Fibroblast of lung (primary cell): ENCODE measurements at places on chromosomes 7 and 10. TPM values are rescaled to one million over a fixed set of nuclear protein-coding genes. Genes with fewer than 3 reads are reported as not detected.
A peak's percentile ranks its signal among the peaks of the same experiment; 100 is the strongest.

PKD2L1 gene
- total RNA-seq: not detected in 2 replicates

- H3K27me3 ChIP-seq: no peaks in the 10 kb centered on the region
- peak; percentile 21 for DNase-seq
Observed at GRCh38 chr10:43202224-43202656, 64.0 kb downstream of the CSGALNACT2 start.

DNA sequence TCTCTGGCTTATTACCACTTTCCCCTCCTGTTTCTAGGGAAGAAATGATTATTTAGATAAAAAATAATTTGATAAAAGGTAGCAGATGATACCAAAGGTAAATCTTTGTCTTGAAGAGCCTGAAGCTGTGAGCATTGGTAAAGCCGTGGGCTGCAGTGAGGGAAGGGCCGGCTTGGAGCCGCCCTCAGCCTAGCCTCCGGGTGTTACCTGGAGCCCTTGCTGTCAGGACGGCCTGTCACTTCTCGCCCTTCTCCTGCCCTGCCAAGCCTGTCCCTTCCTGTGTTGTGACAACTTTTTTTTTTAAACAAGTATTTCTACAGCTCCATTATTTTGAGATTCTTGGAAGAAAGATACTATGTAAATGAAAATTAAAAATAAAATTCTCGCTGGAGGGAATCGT is 7.0 kb downstream of the CUX1 start:
- H3K36me3 ChIP-seq: no peaks in the 10 kb centered on the region
- H3K27ac ChIP-seq: no peak overlapping the region
- no peak for DNase-seq
- no peaks in the 10 kb centered on the region for H3K4me1 ChIP-seq
- no peaks in the 10 kb centered on the region for H3K27me3 ChIP-seq

DDX56 gene
- 38.3 and 44.4 TPM in 2 replicates for total RNA-seq

GALNT17 gene
- total RNA-seq: under 0.01 and 0.26 TPM in 2 replicates

ANKRD7 gene
- total RNA-seq: 2.3 and 2.8 TPM in 2 replicates

ABCC2 gene
- total RNA-seq: 0.26 and 0.66 TPM in 2 replicates

DNA sequence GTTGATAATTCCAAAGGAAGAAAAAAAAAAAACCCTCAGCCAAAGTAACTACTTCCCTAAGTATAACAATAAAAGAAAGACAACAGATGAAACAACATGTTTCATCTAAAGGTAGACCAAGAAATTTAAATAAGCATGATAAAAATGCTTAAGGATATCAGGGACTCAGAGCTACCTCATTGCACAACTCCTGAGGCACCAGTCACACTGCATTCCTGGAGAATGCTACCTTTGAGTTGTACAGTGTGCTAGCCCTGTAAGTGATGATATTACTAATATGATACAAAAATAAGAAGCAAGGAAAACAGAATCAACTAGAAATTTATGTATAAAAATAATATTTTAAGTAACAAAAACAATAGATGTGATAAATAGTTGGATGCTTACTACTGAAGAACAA is 29.5 kb upstream of the C7orf33 start:
- no peaks in the 10 kb centered on the region for H3K36me3 ChIP-seq
- H3K4me1 ChIP-seq: no peaks in the 10 kb centered on the region
- no peak for DNase-seq
- no peaks in the 10 kb centered on the region for H3K27me3 ChIP-seq
- H3K27ac ChIP-seq: no peak overlapping the region

MRPS16 gene
- 58.3 and 62.3 TPM in 2 replicates for total RNA-seq

DNA sequence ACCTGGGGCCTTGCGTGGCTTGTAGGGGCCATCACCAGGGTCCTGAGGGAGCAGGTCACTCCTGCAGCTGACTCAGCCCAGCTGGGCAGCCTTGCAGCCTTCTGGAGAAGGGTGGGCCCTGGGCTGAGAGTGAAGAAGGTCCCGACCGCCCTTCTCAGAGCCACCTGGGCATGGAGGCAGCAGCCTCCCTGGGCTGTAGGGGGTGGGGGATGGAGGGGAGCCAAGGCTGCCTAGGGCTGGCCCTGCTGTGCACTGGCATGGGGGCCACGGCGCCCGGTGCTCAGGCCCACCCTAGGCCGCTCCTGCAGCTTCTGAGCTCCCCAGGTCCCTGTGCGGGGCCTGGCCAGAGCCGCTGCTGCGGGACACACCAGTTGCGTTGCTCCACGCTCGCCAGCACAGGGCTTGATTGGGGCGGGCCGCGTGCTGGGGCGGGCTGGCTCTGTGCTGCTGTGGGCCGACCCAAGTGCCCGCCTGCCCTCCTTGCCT is 63.6 kb upstream of the NKX6-2 start:
- DNase-seq: no peak
- no peaks in the 10 kb centered on the region for H3K36me3 ChIP-seq
- no peak overlapping the region for H3K27ac ChIP-seq
- H3K4me1 ChIP-seq: no peaks in the 10 kb centered on the region

GRCh38 chr10:122232769-122233168 is 38.3 kb upstream of the BTBD16 start:
- H3K27ac ChIP-seq: no peak overlapping the region
- no peaks in the 10 kb centered on the region for H3K4me1 ChIP-seq
- peak; percentile 93 for DNase-seq
- no peaks in the 10 kb centered on the region for H3K27me3 ChIP-seq

- H3K27me3 ChIP-seq: no peaks in the 10 kb centered on the region
- H3K4me3 ChIP-seq: no peak overlapping the region
- DNase-seq: no peak
- no peaks in the 10 kb centered on the region for H3K36me3 ChIP-seq
- no peaks in the 10 kb centered on the region for H3K4me1 ChIP-seq
- H3K27ac ChIP-seq: no peak overlapping the region
Observed at GRCh38 chr7:113652501-113652900, 266.3 kb downstream of the PPP1R3A start.

RGS10 gene
- 50.9 and 67.8 TPM in 2 replicates for total RNA-seq

DNA sequence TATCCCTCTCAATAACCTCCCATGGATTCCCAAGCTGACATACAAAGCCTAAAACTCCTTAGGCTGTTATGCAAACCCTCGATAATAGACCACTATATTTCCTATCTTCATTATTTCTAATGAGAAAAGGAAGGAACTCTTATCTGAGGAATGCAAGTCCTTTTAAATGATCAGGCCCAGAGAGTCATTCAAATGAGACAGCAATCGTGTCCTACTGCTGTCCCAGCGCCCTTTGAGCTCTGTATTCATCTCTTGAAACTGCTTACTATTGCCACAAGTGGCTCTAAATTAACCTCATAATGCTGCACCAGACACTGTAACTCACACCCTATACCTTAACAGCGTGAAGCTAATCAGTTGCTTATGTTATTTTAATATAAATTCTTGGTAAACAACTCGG is 182.1 kb upstream of the NAMPT start:
- no peak for DNase-seq
- H3K27me3 ChIP-seq: no peaks in the 10 kb centered on the region
- H3K36me3 ChIP-seq: no peaks in the 10 kb centered on the region
- no peaks in the 10 kb centered on the region for H3K4me1 ChIP-seq
- no peak overlapping the region for H3K27ac ChIP-seq

- no peak overlapping the region for H3K4me3 ChIP-seq
- no peaks in the 10 kb centered on the region for H3K36me3 ChIP-seq
- no peak overlapping the region for H3K27ac ChIP-seq
- no peaks in the 10 kb centered on the region for H3K27me3 ChIP-seq
- DNase-seq: no peak
Observed at GRCh38 chr10:84907461-84908009, 579.1 kb downstream of the CCSER2 start.

DNA sequence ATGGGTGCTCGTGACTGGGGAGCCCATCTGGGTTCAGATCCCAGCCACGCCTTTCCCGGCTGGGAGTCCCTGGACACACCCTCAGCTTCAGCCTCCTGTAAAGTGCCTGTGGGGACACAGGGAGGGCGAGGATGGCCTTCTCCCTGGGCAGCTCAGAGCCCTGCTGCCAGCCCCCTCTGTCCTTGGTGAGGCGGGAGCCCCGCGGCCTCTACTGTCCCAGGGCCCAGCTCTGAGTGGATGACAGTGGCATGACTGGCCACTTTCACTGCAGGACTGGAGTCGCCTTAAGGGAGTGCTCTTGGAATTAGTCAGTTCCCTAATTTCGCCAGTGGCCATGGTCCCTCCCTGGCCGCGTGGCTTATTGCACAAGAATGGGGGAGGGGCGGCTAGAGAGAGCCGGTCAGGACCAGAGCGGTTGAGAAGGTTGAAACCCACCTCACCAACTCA is 4.6 kb downstream of the BRI3 start:
- peak overlapping the region; percentile 88 for H3K27ac ChIP-seq
- peaks cover 16% of the 10 kb centered on the region for H3K36me3 ChIP-seq
- no peaks in the 10 kb centered on the region for H3K27me3 ChIP-seq
- H3K4me1 ChIP-seq: peaks cover 25% of the 10 kb centered on the region
- DNase-seq: peak; percentile 63

DNA sequence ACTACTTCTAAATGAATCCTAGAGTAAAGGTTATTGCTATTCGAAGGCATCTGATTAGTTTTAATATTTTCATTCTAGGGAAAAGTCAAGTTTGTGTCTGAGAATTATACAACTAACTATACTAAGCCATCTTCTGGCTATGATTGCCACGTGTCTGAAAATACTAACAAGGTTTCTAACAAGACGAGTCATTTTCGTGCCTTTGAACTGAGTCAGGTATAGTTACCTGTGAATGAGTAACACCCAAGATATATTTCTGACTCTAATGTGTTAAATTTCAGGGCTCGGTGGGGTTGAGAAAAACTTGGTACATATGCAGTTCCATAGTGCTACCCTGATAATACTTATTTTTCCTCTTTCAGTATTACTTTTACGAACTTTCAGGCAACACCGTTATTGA is 35.5 kb downstream of the TASOR2 start:
- H3K4me3 ChIP-seq: no peak overlapping the region
- no peak for DNase-seq
- H3K27me3 ChIP-seq: no peaks in the 10 kb centered on the region
- no peak overlapping the region for H3K27ac ChIP-seq
- H3K4me1 ChIP-seq: no peaks in the 10 kb centered on the region

FAM180A gene
- 24.4 and 38.5 TPM in 2 replicates for total RNA-seq

DNA sequence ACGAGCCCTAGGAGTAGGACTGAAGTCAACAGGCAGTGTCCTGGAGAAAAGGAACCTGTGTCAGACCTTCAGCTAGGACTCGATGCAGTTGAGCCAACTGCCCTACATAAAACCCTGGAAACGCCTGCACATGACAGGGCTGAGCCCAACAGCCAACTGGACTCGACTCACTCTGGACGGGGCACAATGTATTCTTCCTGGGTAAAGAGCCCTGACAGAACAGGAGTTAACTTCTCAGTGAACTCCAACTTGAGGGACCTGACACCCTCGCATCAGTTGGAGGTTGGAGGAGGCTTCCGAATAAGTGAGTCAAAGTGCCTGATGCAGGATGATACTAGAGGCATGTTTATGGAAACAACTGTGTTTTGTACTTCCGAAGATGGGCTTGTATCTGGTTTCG is 93.5 kb downstream of the KMT2E start:
- no peaks in the 10 kb centered on the region for H3K27me3 ChIP-seq
- no peak overlapping the region for H3K4me3 ChIP-seq
- no peaks in the 10 kb centered on the region for H3K4me1 ChIP-seq
- H3K27ac ChIP-seq: no peak overlapping the region
- no peak for DNase-seq
- H3K36me3 ChIP-seq: peaks cover 11% of the 10 kb centered on the region

PDSS1 gene
- total RNA-seq: 1.8 and 3.1 TPM in 2 replicates

GRCh38 chr7:32164341-32164996 is 94.3 kb upstream of the PDE1C start:
- no peaks in the 10 kb centered on the region for H3K36me3 ChIP-seq
- H3K4me1 ChIP-seq: peaks cover 11% of the 10 kb centered on the region
- H3K27me3 ChIP-seq: no peaks in the 10 kb centered on the region
- peak; percentile 86 for DNase-seq
- no peak overlapping the region for H3K27ac ChIP-seq

MBL2 gene
- total RNA-seq: not detected in 2 replicates

EPHB6 gene
- 4.3 and 6.7 TPM in 2 replicates for total RNA-seq

GRCh38 chr7:151099486-151100211 is 13.4 kb downstream of the AGAP3 start:
- DNase-seq: no peak
- H3K4me3 ChIP-seq: no peak overlapping the region
- H3K4me1 ChIP-seq: peaks cover 3% of the 10 kb centered on the region
- H3K36me3 ChIP-seq: no peaks in the 10 kb centered on the region
- H3K27me3 ChIP-seq: no peaks in the 10 kb centered on the region
- H3K27ac ChIP-seq: no peak overlapping the region

- no peaks in the 10 kb centered on the region for H3K36me3 ChIP-seq
- no peak overlapping the region for H3K27ac ChIP-seq
- H3K4me3 ChIP-seq: no peak overlapping the region
- no peak for DNase-seq
- no peaks in the 10 kb centered on the region for H3K27me3 ChIP-seq
- H3K4me1 ChIP-seq: no peaks in the 10 kb centered on the region
Observed at GRCh38 chr10:23693501-23693901, 254.6 kb downstream of the OTUD1 start.

GRCh38 chr7:90818341-90818740 is 222.2 kb downstream of the CDK14 start:
- no peak for DNase-seq
- no peak overlapping the region for H3K4me3 ChIP-seq
- H3K27ac ChIP-seq: no peak overlapping the region

DNA sequence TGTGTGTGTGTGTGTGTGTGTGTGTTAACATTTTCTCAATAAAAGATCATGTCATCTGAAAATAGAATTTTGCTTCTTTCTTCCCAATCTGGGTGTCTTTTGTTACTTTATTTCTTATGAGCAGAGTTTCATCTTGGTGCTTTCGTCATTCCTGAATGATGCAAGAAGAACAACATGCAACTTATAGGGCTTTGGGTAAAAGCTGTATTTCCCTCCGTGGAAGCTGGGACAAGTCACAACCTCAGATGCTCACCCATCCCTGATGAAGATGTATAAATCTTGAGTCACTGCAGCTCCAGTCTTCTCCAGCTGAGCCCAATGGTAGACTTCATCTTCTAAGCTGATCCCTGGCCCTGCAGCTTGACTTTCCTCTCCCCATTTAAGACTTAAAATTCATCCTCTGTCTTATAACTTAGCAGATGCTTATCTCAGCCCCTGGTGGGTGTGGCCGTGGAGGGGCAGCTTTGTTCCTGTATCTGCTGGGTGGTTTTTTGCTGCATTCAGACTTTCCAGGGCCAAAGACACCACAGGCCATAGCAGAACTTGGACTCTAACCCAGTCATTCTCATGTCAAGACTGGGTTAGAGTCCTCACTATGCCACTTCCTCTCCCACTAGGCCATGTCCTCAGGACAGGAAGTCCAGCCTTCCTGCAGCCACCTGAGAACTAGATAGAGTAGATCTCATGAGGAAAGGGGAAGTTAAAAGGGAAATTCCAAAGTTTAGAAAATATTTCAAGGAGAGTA is 356.4 kb downstream of the TNS3 start:
- no peaks in the 10 kb centered on the region for H3K27me3 ChIP-seq
- no peaks in the 10 kb centered on the region for H3K36me3 ChIP-seq
- peaks cover 5% of the 10 kb centered on the region for H3K4me1 ChIP-seq
- no peak overlapping the region for H3K27ac ChIP-seq
- DNase-seq: no peak

DNA sequence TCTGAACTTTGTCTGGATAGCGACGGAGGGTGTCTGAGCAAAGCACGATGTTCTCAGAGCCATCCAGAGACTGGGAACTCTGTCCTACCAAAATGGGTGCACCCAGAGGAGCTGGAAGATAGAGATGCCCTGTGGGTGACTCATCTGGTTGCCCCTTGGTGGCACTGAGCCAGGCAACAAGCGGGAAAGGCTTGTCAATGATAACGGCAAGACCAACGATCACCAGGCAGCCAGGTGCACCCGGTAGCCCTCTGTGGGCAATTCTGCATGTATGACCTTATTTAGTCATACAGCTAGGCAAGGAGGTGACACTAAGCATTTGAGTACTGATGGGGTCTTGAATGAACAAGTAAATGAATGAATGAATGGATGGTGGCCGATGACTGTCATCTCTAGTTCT is 2.8 kb upstream of the ELN start:
- H3K36me3 ChIP-seq: no peaks in the 10 kb centered on the region
- no peak overlapping the region for H3K27ac ChIP-seq
- H3K27me3 ChIP-seq: peaks cover 10% of the 10 kb centered on the region
- peaks cover 26% of the 10 kb centered on the region for H3K4me1 ChIP-seq

HPSE2 gene
- 0.17 and 0.51 TPM in 2 replicates for total RNA-seq
